ENCODE measurements at places on chromosomes 6 and 20.

- no peak for DNase-seq
Observed at GRCh38 chr20:25043499-25044260, 14.3 kb downstream of the ACSS1 start.

DNA sequence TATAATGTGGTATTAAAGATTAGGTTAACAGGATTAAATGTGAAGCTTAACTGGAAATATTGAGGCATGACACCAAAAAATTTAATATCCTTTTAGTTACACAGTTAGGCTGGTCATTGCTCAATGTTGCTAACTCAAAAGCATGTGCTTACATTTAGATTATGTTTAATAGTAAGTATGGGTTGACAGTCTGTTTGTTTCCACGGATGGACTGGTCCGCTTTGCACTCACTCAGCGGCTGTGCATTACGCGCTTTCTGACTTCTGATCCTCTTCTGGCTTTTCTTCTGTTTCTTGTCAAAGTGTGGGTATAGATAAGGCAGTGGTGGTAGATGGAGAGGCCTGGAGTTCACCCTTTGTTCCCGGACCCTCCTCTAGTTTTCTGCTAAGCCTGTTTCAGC, 174.9 kb downstream of the RIMS1 start:
- no peak for DNase-seq

- no peak for DNase-seq
Observed at GRCh38 chr6:67642582-67642981, 992.5 kb upstream of the ADGRB3 start.

- no peak for DNase-seq
Observed at GRCh38 chr6:2732503-2733089, 18.1 kb downstream of the MYLK4 start.

DNA sequence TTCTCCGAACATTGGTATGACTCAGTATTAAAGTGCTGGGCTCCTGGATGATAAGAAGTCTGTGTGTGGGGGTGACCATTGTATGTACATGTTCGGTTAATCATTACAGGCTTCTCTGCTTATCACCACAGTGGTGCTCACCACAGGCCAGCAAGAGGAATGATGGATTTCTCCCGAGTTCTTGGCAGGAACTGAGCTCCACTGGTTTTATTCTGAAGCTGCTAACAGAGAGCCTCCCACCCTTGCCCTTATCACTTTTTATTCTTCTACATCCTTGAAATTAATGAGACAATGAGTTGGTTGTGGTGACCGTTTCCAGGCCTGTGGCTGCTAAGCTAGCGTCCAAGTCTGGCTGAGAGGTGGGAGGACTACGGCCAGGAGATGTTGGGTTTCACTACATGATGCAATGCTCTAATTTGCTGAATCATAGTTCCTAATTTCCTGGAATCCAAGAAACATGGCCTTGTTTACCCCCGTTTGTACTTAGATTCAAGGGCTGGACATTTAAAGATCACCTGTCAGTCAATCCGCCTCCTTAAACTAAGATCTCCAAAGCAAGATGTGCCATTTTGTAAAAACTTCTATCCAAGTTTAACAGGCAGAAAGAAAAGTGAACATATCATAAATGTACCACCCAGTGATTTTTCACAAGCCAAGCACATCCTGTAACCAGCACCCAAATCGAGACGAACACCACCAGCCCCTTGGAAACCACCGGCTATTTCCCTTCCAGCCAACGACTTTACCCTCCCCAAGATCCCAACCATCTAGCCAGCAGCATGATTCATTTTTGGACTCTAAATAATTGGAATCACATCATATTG, 172.5 kb downstream of the FOXA2 start:
- DNase-seq: no peak

DNA sequence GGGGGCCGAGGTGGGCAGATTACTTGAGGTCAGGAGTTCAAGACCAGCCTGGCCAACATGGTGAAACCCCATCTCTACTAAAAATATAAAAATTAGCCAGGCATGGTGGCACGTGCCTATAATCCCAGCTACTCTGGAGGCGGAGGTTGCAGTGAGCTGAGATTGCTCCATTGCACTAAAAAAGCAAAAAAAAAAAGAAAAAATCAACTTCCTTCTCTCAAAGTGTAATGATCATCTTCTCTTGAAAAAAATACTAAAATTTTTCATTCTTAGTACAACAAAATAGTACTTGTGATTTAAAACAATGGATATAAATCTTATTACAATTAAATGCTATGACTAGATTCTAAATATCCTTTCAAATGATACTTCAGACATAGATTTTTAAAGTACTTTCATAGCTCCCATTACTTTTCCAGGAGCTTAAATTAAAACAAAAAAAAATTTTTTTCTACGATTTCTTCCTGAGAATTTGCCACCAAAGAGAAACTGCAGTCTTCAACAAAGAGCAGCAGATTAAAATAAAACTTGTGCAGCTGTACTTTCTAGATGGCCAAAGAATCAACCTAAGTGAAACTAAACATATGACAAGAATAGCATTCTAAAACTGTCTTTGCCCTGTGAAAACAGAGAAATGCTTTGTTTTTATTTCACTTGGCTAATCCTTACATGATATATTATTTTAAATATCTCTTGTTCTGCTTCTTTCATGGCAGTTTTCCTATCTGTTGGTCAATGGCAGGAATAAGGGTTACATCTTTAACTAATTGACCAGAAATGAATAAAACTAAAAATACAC, 75.2 kb downstream of the MAP3K5 start:
- DNase-seq: no peak

GRCh38 chr20:32139947-32140346, 30.4 kb downstream of the TM9SF4 start:
- no peak for DNase-seq

GRCh38 chr6:108952776-108953486, 104.7 kb downstream of the ARMC2 start:
- DNase-seq: no peak

- DNase-seq: no peak
Observed at GRCh38 chr20:40110311-40110831, 578.7 kb downstream of the MAFB start.

Measured in KG1 (cell line).